Fibroblast of skin of left biceps (primary cell): ENCODE measurements at places on chromosomes 1 and 21.

- DNase-seq: no peak
Observed at GRCh38 chr1:2559509-2560298, 3.5 kb downstream of the TNFRSF14 start.

DNA sequence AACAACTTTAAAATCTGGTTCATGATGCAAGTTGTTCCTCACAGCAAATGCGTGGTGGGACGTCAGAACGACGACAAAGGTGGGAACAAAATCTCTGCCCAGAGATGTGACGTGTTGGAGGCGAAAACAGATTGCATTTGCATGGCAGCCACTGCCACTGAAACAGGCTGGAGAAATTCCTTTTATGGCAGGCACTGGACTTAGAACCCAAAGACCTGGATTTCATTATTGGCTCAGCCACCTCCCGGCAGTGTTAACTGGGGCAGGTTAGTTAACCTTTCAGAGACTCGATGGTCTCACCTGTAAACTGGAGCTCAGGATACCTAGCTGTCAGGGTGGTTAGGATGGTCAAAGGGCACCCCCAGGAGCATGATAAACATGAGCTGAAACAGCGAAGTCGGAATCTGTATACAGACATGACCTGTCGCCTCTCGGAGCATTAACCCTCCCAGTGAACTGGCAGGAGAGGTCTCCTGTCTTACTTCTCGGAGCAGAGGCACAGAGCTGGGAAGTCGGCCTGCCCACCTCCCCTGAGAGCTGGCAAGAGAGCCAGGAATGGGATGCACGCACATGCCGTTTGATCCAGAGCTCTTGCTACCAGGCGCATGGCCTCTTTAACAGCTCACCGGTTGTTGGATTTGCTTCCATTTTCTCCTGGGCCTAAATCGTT, 59.2 kb upstream of the TARBP1 start:
- no peak for DNase-seq

DNA sequence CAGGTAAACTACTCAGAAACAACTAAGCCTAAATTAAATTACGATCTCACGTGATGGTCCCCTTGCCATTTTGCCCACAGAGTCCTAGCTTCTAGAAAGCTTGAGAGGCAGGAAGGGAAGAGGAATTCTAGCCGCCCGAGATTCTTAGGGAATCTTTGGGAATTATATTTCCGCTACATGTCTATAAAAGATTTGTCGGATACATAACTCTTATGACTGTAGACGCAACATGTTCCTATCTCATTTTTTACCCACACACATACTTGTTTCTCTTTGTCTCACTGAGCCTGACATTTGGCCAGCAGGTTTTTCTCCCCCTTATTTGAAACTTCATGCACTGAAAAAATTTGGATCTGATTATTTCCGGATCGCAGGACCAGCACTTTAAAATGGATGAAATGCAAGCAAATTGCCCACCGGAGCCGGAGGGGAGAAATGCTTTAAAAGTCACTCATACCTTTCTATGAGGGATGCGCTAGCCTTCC, 5.5 kb downstream of the GLIS1 start:
- DNase-seq: no peak

- no peak for DNase-seq
Observed at GRCh38 chr1:212532469-212533147, 76.0 kb upstream of the ATF3 start.

GRCh38 chr1:64363111-64363510, 106.8 kb upstream of the CACHD1 start:
- no peak for DNase-seq

GRCh38 chr1:243849421-243850201, 432 bp downstream of the AKT3 start:
- no peak for DNase-seq

GRCh38 chr21:45006536-45007095, 66.8 kb downstream of the SLX9 start:
- no peak for DNase-seq

DNA sequence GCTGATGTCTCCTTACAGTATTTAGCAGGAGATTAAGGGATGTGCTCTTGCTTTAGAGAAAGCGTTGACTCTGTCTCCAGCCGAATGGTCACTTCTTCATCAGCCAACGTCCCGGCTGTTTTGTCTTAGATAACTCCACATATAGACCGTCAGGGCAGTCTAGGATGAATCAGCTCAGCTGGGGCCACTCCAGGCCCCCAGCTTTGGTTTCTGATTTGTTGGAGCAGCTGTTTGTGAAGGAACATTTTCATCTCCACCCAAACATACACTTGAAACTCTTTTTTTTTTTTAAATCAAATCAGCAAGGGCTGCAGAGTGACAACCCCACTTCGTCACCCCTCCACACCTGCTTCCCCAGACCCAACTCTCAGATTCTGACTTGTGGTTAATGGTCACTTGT, 206.1 kb upstream of the GALNT2 start:
- DNase-seq: no peak

DNA sequence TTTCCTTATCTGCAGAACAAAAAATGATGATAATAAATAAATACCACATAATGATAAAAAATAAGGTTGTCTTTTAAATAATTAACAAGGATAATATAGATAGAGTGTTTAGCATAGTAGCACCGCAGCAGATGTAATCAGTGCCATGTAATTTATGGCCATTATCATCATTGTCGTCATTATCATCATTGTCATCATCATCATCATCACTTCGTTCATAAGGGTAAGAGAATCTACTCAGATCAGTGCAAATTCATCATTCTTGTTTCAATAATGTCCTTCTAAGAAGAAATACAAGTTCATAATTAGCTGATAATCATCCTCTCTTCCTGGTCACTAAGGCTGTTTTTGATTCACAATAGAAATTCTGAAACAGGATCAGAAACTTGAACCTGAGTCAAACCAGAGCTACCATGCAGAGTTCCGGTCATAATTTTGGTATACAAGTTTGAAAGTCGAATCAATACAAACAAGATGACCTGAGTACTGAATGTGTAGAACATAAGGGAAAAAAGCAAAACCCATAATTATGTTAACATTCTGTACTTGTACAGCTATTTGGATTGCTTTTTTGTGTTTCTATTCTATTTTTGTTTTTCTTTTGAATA, 172.0 kb downstream of the LRRC40 start:
- DNase-seq: no peak

DNA sequence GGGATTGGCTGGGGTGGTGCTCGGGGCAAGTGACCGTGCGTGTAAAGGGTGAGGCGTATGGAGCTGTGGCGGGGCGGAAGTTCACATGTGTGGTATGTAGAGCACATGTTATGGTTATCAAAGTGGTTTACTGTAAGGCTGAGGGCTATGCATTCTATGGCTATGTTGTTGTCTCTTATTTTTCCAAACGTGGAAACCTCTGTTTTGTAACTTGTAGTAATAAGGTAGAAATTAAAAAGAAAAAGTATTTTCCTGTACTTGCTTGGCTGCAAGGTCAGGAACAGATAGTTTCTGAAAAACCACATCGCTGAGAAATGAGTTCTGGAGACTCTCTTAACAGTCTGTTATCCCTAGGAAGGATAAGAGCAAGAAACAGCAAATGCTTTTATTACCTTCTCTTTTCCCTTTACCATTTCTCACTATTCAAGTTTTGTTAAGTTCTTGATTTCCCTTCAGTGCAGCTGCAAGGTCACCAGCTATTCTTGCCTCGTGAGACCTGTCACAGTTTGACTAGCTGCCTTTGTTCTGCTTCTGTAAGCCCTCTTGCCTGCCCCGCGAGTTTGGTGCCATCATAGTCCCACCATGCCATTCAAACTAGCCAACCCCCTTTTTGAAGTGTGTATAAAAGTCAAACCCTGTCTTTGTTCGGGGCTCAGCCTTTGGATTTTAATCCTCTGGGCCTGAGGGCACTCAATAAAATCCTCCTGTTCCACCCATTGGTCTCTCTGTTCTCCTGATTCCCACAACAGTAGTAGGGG, 9.5 kb downstream of the RNU1-2 start:
- peak; percentile 91 for DNase-seq

DNA sequence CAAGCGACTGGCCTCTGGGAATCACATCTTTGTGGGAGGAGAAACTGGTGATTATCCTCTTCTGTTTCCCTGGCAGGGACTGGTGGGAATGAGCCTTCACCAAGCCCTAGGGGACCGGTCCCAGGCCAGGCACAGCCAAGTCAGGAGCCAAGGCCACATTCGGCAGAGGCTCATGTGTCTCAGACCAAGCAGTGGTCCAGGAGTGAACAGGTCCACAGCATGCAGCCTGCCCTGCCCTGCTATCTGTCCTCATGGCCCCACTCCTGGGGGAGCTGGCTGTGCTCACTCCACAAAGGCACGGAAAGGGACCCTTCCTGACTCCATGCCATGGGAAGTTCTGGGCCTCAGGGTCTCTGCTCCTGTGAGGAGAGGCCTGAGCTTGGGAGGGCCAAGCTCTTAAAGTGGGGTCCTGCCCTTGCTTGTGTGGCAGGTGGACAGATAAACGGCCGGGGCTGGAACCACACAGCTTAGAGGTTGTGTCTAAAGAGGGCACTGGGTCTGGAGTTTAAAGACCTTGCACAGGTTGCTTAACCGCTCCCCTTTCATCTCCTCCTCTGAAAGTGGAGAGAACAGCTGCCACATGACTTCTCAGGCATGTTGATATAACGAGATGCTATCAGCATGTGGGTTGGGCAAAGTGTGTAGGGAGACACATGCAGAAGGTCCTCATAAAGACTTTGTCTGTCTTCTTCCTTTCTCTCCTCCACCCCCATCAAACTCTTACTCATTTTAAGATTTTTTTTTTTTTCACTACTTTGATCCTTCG, 57.5 kb downstream of the CASQ2 start:
- DNase-seq: no peak

DNA sequence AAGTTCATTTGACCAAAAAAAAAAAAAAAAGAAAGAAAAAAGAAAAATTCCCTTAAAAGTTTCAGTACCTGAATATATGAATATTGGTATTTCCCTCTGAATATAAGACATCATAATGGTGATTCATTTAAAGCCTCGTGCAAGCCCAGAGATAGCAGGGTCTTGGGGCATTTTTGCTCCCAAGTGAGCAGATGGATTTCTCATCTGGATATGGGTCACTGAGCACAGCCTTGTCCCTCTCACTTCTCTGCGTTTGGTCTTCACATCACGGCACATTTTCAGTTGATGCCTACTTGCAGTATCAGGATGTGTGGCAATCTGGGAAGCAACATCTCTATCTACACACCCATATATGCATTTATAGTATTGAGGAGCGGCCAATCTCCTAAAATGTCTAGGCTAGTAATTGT, 12.7 kb downstream of the CD58 start:
- DNase-seq: no peak

DNA sequence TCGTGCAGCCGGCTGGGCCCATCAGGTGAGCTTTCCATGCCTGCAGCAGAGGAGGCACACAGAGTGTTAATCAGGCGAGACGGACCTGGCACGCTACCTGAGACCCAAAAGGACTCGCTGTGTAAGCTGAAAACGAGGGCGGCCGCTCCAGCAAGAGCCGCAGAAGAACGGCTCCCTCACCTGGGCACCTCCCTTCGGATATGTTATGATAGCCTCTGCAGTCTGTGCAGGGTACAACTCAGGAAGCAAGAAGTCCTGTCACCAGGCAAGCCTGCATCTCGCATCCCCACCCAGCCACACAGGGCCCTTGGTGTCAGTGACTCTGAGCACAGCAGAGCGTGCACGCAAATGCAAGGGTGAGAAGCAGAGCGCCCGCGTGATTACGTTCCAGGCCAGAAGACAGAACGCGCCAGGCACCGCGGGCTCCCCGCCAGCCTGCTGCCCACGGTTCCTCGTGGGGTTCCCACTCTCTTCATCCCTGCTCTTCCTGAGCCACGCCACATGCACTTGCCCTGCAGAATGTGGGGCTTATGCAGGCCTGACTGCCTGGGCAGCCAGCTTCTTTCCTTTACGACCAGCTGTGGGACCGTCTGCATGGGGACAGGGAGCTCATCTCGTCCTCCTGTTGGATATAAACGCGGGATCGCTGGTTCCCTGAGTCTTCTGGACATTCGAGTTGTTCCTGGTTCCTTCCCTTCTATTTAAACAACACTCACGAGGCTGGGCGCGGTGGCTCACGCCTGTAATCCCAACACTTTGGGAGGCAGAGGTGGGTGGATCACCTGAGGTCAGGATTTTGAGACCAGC, 20.2 kb upstream of the LRRC47 start:
- DNase-seq: no peak

- DNase-seq: no peak
Observed at GRCh38 chr1:94329986-94330385, 88.2 kb upstream of the ABCD3 start.

DNA sequence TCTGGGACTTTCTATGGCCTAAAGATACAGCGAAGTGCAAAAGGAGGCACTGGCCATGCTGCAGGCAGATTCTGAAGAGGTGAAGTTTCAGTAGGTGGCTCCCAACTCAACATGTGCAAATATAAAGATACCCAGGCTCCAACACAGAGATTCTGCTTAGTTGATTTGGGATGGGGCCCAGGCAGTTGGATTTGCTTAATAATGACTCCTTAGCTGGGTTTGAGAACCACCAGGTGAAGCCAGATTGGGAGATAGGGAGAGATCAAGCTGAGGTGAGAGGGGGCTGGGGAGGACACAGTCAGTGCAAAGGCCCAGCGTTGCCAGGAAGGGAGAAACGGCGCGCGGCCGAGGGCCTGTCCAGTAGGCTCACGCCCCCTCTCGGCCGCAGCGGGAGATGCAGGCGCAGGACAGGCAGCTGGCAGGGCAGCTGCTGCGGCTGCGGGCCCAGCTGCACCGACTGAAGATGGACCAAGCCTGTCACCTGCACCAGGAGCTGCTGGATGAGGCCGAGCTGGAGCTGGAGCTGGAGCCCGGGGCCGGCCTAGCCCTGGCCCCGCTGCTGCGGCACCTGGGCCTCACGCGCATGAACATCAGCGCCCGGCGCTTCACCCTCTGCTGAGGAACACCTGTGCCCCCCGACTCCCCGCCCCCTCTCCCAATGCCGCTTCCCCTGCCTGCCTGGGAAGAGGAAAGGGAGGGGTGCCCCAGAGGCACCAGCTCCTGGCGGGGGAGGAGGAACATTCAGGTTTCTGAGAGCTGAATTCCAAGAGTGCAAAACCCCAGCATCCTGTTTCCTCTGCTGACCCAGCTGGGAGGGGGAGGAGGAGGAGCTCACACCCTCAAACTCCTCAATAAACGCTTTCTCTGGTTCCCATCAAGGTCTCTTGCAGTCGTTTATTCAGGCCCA, 1.2 kb downstream of the FAM167B start:
- DNase-seq: no peak

DNA sequence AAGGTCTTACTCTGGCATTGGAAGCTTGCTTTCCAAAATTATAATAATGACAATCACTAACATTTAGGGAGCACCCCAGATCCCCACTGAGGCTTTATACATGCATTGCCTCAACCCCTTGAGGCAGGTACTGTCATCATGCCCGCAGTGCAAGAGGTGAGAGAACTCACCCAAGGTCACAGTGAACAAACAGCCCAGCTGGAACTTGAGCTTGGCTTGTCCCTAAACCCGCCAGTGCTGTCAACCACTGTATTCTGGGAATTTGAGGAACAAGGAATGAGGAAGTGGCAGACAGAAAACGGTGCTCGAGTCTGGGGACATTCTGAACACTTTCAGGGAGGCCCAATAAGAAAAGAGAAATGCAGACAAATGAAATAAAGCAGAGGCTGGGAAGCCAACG, 34.6 kb upstream of the TLR5 start:
- DNase-seq: no peak

DNA sequence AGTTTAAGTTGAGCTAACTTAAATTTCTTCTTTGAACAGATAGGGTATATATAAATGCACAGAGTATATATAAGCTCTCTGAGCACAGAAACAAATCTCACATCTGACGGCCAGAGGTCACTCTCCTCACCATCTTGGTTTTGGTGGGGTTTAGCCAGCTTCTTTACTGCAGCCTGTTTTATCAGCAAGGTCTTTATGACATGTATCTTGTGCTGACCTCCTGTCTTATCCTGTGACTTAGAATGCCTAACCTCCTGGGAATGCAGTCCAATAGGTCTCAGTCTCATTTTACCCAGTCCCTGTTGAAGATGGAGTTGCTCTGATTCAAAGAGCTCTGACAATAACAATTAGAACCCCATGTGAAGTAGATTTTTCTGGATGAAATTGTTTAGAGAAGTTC, 1.6 kb upstream of the MOV10 start:
- DNase-seq: no peak
